ENCODE measurements at places on chromosomes 16 and 17.

DNA sequence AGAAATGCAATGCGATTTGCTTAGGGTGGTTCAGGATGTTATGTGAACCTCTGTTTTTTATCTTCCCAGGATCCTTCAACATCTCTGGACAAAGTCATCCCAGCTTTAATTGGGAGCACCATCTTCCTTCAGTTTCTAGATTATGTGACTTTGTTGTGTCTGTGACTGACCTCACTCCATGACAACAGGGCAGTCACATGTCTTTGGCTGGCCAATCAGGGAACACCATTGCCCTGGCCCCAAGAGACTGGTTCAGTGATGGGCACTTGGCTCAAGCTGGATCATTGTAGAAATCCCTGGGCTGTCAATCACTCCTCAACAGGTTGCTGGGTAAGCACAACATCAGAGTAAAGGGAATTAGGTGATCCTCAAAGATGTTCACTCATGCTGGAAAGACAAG is 499.7 kb downstream of the XYLT1 start:
- no peak for DNase-seq

DNA sequence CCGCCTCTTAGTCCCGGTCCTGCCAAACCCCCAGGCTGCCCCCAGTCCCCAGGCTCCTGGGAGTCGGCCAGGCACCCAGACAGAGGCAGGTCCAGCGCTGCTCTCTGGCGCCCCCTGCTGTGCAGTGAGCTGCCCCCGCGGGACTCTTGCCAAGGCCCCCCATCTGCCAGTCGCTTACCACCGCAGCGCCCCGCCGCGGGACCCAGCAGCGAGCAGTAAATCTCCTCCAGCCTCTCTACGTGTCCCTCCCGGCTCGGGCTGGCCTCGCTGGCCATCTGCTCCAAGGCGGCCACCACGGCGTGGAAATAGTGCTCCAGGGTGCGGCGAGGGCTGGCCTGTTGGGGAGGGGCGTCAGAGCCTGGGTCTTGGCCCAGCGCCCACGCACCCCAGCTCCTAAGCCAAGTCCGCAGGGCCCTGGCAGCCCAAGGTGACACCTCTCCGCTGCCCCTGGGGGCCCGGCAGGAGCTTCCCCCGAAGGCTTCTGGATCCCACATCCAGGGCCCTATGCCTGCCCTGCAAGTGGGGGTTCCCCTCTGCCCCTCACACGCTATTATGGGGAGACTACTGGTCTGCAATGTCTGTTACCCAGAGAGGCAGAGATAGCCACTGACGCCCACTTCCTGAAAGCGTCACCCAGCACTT is 33.7 kb upstream of the MFSD6L start:
- no peak for DNase-seq

- no peak for DNase-seq
Observed at GRCh38 chr17:11779892-11780291, 181.6 kb downstream of the DNAH9 start.

- DNase-seq: no peak
Observed at GRCh38 chr16:63876103-63876502, 1245.8 kb downstream of the CDH11 start.

- no peak for DNase-seq
Observed at GRCh38 chr17:44988044-44988942, 20.2 kb upstream of the C1QL1 start.

- DNase-seq: no peak
Observed at GRCh38 chr17:57758654-57759053, 13.6 kb upstream of the CCDC182 start.

GRCh38 chr17:39057701-39058206 is 90.6 kb upstream of the FBXO47 start:
- DNase-seq: no peak

DNA sequence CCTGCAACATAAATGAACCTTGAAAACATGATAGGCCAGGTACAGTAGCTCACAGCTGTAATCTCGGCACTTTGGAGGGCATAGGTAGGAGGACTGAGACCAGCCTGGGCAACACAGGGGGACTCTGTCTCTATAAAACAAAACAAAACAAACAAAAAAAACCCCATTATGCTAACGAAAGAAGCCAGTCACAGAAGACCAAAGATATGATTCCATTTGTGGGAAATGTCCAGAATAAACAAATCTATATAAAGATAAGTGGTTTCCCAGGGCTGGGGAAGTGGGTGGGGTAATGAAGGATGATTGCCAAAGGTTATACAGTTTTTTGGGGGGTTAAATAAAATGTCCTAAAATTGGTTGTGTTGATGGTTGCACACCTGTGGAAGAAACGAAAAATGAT is 36.5 kb upstream of the SIAH1 start:
- DNase-seq: no peak

DNA sequence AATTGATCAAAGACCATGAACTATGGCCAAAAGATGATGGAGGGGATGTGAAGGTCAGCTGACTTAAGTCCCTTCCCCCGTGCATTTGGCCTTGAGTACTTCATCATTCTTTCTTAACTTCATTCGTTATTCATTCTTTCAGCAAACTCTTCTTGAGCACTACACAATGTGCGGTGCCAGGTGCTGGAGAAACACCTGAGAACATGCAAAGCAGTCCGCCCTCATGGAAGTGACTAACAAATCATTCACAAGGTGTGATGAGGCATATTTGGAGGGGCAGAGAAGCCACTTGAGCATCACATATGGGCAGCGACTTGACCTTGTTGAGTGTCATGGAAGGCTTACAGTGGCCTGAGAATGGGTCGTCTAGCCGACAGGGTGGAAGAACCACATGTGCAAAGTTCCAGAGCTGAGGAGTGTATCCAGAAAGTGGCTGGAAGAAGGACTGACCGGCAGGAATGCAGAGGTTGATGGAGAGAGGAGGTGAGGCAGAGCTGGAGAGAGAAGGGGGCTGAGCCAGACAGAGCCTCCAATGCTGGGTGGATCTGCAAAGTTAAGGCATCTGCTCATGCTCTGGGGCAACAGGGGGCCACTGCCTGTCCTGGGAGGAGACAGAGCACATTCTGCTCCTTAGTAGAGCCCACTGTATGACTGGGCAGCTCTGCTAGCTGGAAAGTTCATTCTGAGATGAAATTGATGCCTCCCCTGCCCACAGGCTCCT is 25.1 kb upstream of the EIF1 start:
- DNase-seq: no peak

DNA sequence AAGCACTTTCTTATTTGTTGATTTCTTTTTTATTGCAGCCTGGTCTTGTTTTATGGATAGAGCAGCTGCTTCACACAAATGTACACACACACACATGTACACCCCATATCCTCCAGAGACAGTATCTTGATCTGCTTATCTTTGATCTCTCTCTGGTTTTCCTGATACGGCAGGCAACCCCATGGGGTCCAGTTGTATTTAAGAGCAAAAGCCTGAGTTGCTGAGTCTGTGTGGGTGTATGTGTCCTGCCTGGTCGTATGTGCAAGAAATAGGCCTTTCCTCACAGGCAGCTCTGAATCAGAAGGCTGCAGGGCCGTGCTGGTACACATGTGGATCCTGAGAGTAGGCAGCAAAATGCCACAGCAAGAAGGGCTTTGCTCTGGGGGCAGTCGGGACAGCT is 14.6 kb upstream of the LGALS9 start:
- DNase-seq: no peak

DNA sequence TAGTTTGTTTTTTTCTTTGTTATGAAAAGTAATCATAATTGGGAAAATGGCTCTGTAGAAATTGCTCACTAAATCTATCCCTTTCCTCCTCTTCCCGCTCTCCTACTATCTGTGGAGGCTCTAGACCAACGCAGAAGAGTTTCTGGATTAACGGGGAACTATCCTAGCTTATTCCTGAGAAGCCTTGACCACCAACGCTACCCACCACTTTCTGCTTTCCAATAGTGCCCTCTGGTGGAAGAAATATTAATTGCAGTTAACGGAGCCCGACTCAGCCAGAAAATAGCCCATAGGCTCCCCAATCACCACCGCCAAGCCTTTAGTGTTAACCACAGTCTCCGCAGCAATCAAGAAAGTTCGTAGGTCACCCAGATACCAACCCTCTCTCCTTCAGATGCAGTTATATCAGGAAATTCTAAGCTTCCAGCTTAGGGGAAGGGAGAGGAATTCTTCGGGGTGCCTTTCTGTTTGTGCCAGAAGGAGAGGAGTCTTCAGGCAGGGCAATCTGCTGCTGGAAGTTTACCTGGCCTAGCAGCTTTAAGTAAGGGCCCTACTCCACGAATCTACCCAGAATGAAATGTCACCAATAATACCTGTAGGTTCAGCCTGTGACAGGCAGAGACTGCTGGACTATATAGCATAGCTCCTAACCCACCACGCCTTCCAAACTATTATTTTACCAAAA is 23.0 kb upstream of the NSRP1 start:
- peak; percentile 59 for DNase-seq

GRCh38 chr17:31092475-31093064 is 2.2 kb upstream of the NF1 start:
- DNase-seq: no peak

GRCh38 chr16:46853713-46854443 is 22.9 kb upstream of the C16orf87 start:
- peak; percentile 34 for DNase-seq

- no peak for DNase-seq
Observed at GRCh38 chr16:84670063-84670462, 21.8 kb downstream of the KLHL36 start.

- DNase-seq: peak; percentile 79
Observed at GRCh38 chr16:67667817-67668494, 1.3 kb downstream of the C16orf86 start.

GRCh38 chr17:75081611-75082540 is 5.9 kb upstream of the SLC16A5 start:
- no peak for DNase-seq

DNA sequence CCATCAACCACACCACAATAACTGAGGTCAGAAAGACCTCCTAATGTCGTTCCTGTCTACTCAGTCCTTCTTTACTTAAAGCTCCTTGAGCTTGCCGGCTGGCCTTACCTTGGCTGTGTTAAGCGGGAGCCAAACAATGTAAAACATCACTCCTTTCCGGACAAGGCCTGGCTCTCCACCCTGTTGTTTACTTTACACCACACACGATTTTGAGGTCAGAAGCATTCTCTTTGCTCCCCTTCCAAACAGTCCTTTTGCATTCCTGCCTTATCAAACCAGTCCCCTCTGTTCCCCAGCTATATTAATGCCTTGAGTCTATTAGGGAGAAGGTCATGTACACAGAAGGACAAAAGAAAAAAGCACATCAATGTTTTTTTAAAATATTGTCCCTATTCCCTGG is 19.3 kb upstream of the SHISA6 start:
- no peak for DNase-seq

DNA sequence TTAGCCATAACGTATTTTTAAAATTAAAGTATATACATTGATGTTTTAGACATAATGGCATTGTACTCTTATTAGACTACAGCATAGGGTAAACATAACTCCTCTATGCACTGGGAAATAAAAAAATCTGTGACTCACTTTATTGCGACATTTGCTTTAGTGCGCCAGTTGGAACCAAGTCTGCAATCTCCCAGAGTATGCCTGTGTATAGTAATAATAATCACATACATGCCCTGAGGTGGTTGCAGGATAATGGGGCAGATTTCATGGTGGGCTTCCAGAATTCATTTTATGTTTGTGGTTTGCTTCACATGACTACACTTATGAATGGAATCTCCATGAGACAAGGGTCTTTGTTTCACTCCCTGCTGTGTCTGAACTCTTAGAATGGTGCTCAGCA is 66.9 kb upstream of the N4BP1 start:
- no peak for DNase-seq
